H9 (cell line): ENCODE measurements at places on chromosomes 5 and 9.

- DNase-seq, result no peak
Observed at GRCh38 chr5:92237896-92238295, 854.8 kb upstream of the ARRDC3 start.

GRCh38 chr5:14714706-14715105, 50.2 kb downstream of the OTULIN start:
- no peak for DNase-seq

GRCh38 chr5:154117050-154117449, 73.5 kb upstream of the GALNT10 start:
- DNase-seq, result no peak

DNA sequence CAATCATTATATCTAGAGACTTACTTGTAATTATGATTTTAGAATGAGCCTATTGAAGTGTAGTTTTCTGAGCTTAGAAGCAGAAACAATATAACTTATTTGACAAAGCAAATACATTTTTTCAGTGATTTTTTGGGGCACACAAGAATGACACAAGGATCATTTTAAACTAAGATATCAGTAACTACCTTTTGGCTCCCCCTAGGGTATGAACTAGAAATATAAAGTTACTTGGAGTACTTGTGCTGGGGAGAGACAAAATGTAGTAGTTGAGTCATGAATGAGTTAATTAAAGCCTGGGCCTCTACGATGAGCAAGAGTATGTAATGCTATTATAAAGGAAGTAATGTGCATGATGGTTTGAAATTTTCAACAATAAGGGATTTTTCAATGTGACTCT, 1244.1 kb upstream of the ACO1 start:
- DNase-seq, result no peak

DNA sequence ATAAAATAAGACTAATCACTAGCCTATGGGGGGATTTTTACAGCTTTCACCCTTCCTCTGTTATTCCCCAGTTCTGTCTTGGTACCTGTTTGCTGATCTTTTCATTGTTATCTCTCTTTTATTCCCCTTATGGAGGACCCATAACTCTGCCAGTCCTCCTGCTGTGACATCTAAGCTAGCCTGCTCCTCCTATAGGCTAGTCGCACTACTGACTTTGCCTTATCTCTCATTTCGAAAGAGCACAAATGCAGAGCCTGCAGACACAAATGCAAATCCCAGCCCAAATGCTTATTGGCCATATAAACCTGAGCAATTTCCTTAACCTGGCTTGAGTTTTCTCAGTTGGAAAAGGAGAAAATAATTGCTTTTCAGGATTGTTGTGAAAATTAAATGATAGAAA, 59.1 kb upstream of the CAMK4 start:
- peak; percentile 30 for DNase-seq

DNA sequence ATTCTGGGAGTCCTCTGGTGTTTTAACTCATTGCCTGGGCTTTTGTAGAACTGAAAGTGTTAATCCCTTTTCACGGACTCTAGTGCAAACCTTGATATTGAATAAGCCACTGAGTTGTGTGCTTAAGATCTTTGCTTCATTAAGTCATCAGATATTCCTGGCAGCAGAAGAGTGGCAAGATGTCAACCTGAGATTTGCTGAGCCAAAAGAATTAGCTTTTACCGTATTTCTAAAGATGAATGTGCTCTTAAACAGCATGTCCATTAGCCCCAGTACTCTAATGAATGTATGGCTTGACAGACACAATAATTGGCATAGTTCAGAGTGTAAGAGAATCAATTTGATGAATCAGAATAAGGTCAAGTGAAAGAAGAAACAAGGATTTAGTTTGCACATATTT, 87.2 kb upstream of the CDH6 start:
- no peak for DNase-seq

DNA sequence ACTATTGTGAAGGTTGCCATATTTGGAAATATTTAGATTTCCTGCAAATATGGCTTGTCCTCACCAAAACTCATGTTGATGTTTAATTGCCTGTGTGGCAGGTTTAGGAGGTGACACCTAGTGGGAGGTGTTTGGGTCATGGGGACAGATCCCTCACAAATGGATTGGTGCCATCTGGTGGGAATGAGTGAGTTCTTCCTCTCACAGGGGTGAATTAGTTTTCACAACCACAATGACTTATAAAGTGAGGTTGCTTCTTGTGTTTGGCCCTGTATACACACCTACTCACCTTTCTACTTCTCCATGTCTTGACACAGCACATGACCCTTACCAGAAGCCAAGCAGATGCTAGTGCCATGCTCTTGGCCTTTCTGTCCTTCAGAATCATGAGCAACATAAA, 41.1 kb downstream of the ISOC1 start:
- peak; percentile 38 for DNase-seq

GRCh38 chr9:13388157-13388556, 108.7 kb upstream of the MPDZ start:
- DNase-seq, result no peak

- no peak for DNase-seq
Observed at GRCh38 chr9:79945495-79945894, 373.7 kb downstream of the TLE4 start.

- DNase-seq, result no peak
Observed at GRCh38 chr9:33082538-33083326, 6.3 kb upstream of the SMU1 start.

DNA sequence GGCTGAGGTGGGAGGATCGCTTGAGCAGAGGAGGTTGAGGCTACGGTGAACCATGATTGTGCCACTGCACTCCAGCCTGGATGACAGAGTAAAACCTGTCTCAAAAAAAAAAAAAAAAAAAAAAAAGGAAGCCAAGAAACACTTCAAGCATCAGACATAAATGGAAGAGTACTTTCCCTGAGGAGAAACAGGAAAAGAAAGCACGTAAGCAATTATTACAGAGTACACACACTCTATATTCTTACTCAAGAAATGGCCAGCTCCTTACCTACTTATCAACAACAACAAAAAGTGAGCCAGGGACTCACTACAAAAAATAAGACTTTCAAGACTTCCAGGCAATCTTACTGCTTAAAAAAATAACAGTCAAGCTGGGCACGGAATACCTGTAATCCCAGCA, 21.8 kb downstream of the ZFR start:
- no peak for DNase-seq

DNA sequence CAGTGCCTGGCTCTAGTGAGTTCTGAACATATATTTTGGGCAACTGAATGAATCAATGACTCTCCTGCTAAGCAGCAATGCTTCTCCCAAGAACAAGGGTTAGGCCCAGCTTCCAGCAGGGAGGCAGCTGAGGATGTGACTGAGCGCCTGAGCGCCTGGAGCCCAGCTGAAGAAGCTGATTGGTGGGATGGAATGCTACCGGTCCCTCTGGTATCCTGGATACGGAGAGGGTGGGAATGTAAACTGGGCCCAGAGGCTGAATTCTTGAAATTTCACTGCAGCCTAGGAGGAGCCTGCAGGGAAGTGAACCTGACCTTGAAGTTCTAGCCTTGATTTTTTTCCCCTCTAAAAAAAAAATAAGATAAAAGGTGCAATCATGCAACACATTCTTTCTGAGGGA, 43.2 kb downstream of the WWC1 start:
- DNase-seq, result peak; percentile 97

GRCh38 chr9:127136880-127137639, 14.6 kb upstream of the ANGPTL2 start:
- DNase-seq, result peak; percentile 12
